ENCODE measurements at places on chromosomes 3 and 15.

DNA sequence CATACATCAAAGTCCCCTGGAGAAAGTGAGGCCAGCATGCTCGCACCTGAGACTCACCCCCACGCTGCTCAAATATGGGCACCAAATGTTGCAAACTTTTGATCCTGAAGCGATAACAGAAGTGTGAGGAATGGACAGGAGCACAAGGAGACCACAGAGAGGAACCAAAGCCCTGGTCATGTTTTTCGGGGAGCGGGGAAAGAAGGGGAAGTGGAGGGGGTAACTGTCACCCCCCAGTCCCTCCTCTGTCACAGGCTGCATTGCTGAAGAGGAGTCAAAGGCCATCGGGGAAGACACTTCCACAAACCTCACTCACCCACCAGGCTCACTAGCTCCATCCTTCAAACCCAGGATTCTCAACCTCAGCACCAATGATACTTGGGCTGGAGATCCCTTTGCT lies 182.4 kb downstream of the UACA start:
- DNase-seq = no peak

GRCh38 chr3:124384527-124384926 lies 345.7 kb upstream of the UMPS start:
- DNase-seq = no peak

- DNase-seq = no peak
These were observed 10.9 kb downstream of the ARL6IP5 start for GRCh38 chr3:69095636-69096035.

GRCh38 chr15:45304711-45305110 lies 52.7 kb downstream of the SLC28A2 start:
- no peak for DNase-seq

DNA sequence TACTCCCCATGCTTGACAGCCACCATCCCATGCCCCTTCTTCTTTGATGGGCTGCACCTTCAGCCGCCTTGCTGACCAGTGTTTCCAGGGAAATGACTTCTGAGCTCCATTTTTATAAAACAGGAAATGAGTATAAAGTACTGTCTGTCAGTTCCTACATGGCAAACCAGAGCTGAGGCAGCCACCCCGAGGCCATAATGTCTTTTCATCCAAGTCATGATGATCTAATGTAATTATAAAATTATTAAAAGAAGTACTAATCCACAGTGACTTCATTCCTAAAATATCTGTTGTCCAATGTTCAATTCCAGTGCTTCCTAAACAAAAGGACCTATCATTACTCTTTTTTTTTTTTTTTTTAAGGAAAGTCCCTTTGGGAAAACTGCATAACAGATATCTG lies 75.2 kb upstream of the HERC1 start:
- no peak for DNase-seq

- no peak for DNase-seq
These were observed 220.7 kb upstream of the CADM2 start for GRCh38 chr3:84738086-84738485.

- DNase-seq = no peak
These were observed 487.7 kb upstream of the RASGRP1 start for GRCh38 chr15:39052323-39052705.

GRCh38 chr3:83460052-83460451 lies 1498.7 kb upstream of the CADM2 start:
- no peak for DNase-seq

DNA sequence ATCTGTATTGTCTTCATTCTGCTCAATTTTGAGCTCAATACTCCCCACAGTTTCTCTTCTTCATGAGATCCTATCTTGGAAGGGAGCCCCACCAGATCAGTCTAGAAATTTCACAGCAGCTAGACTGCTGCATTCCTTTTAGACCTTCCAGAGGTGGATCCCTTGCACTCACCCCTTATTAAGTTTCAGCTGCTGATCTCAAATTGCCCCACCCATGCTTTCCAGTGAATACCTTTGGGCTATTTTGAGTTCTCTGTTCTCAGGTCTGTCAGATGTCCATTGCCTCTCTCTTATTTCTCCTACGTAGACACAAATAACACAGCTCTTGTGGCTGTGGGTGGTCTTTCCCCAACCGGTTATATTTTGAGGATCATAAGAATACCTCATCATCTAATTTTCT lies 60.8 kb downstream of the GPR156 start:
- no peak for DNase-seq

DNA sequence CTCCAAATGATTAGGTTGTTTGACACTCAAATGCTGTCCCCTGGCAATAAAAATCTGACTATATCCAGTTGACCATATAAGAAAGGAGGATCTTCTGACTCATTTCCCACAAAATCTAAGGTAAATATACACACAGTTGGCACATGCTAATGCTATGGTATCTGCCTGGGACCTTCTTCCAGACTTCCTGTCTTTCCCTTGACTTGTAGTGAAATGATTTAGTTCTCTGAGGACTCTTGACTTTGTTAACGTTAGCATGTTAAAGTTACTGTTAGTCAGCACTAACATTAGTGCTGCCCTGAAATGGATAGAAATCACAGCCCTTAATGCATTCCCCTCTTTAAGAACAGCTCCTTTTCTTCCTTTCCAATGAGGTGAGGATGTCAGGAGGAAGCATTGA lies 124.3 kb upstream of the LSAMP start:
- no peak for DNase-seq

- DNase-seq = no peak
These were observed 19.3 kb downstream of the RAB27A start for GRCh38 chr15:55270291-55270690.

- DNase-seq = no peak
These were observed 337.8 kb downstream of the RBMS3 start for GRCh38 chr3:29618395-29619282.

GRCh38 chr15:87362531-87362930 lies 894.0 kb downstream of the NTRK3 start:
- DNase-seq = no peak

DNA sequence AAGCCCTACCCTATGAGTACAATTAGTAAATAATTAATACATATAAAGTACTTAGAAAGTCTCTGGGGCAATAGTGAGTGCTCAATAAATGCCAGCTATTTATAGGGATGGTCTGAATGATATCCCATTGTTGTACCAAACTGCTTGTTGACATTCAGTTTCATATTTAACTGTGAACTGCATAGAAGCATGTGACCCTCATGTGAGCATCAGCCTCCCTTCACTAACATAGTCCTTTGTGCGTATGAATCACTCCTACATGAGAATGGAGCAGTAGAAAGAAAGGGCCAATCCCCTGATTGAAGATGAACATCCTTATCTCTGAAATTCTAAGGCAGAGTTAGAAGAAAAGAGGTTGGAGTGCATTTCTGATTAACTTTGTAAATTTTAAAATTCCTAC lies 68.7 kb upstream of the ATP10A start:
- DNase-seq = no peak

Data from GM18507 (cell line).